Activated CD4-positive, alpha-beta T cell treated with anti-CD3 and anti-CD28 coated beads for 36 hours (primary cell): ENCODE measurements at places on chromosomes 7 and 10.

- peak; percentile 93 for DNase-seq
These were observed 15.8 kb downstream of the ECHDC3 start for GRCh38 chr10:11757821-11758463.

DNA sequence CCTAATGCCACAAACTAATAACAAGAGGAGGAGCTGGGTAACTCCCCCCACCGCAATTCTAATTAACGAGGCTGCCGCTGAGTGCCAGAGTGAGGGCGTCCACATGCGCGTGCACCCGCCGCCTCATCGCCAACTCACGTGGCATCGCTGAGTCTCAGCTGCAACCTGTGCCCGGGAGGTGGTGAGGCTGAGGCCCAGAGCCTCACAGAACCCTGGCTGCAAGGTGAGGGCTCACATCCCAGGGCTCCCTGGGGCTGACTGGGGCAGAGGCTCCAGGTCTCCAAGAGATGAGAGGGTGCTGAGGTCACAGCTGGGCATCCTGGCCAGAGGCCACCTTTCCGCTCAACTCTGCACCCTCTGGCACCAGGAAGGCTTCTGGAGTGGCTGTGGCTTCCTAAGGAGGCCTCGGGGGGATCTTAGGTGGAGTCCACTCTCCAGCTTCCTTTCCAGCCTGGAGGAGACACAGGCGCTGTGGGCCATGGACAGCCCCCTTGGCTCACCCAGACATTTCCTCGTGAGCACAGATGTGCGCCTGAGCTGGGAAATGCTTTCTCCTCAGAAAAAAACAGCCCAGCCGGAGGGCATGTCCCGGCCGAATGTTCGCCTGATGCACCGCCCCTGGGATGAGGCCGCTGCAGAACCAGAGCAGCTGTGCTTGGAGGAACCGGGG, 242.6 kb downstream of the MAD1L1 start:
- no peak for DNase-seq

DNA sequence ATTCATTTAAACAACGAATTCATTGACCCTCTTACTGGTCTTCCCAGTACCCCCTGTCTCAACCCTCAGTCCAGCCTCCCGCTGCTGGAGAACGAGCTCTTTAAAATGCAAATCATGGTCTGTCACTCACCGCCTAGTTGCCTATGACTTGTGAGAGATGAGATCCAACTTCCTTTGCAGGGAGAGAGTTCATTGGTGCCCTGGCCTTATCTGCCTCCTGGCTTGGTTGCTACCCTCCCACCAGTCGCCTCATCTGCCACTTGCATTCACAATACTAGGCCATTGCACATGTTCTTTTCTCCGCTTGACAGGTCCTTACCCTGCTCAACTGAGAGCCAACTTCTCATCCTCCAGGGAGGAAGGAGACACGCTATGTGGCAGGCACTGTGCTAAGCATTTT, 54.0 kb upstream of the MXI1 start:
- no peak for DNase-seq

GRCh38 chr10:25766213-25766612, 167.8 kb upstream of the MYO3A start:
- no peak for DNase-seq

GRCh38 chr7:93044147-93044810, 73.5 kb downstream of the SAMD9 start:
- no peak for DNase-seq

DNA sequence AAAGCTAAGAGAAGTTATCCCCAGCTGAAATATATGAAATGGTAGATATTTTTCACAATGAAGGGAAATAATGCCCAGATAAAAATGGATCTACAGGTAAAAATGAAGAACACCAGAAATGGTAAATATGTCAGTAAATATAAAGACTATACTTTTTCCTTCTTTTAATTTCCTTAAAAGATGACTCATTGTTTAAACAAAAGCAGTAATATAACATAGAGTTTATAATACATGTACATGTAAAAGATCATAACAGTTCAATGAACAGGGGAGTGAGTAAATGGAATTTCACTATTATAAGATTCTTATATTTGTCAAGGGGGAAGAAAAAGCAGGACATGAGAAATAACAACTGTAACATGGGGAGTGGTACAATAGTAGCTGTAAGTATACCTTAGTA, 7.4 kb downstream of the POT1 start:
- DNase-seq, result no peak

- DNase-seq, result no peak
These were observed 474.1 kb downstream of the PTPRN2 start for GRCh38 chr7:158113321-158114025.

GRCh38 chr10:75043256-75044131, 68.0 kb upstream of the SAMD8 start:
- peak; percentile 78 for DNase-seq

- no peak for DNase-seq
These were observed 23.9 kb upstream of the CYCS start for GRCh38 chr7:25148772-25149575.

- DNase-seq, result peak; percentile 76
These were observed 1.2 kb downstream of the JAZF1 start for GRCh38 chr7:28179120-28180030.

GRCh38 chr10:13700473-13701144, 113.8 kb downstream of the PRPF18 start:
- DNase-seq, result no peak

- no peak for DNase-seq
These were observed 19.6 kb downstream of the ARL4A start for GRCh38 chr7:12706900-12707536.

- DNase-seq, result no peak
These were observed 48.8 kb upstream of the CHST15 start for GRCh38 chr10:124142006-124142739.

DNA sequence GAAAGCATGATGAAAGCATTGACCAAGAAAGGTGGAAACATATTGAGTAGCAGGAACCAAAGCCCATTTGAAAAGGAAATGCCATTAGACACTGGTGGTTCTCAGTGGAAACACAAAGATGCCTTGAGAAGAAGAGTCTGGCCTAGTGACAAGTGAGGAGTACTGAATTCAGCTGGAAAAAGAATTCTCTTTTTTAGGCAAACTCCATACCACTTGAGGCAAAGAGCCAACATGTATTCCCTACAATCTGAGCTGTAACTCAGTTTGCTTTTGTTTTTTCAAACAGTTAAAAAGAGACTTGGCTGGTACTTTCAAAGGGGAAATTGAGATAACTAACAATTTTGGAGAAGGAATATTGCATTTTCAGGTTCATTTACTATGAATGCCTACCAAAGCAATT, 624.0 kb downstream of the NRG3 start:
- DNase-seq, result no peak

DNA sequence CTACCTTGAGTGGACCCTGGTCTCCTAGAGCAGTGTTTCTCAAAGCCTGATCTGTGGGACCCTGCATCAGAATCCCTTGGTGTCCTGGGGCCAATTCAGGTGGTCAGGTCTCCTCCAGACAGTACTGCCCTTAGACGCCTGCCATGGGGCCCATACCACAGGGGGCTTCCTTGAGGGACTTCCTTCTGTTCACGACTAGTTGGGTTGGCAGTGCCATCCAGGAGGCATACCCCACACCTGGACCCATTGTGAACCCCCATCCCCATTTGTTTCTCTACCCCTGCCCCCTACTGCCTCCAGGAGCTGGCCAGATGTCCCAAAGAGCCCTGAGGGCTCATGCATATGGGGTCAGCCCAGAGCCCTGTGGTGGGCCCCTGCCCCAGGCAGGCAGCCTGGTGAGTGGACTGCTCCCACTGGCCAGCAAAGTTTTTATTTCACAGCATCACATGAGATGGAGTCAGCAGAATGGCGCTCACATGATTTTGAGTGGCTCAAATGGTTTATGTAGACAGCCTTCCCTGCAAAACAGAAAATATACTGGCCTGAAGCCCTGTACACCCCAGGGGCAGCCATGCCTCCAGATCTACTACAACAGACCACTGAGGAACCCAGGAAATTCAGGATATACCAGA, 259.9 kb upstream of the ZMIZ1 start:
- DNase-seq, result no peak

DNA sequence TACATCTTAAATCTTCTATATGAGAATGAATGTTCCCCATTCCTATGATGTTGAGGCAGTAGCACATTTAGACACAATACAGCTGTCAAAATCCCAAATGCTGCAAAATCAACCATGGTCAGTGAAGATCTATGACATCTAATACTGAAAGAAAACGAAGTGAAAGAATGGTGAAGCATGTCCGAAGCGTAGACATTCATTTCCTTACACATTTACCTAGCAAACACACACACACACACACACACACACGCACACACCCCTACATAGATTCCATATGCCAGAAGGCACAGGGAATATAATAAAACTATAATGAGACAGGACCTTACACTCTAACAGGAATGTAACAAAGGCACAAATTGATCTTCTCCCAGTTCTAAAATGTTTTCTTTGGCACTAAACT, 32.5 kb downstream of the CCDC6 start:
- no peak for DNase-seq

DNA sequence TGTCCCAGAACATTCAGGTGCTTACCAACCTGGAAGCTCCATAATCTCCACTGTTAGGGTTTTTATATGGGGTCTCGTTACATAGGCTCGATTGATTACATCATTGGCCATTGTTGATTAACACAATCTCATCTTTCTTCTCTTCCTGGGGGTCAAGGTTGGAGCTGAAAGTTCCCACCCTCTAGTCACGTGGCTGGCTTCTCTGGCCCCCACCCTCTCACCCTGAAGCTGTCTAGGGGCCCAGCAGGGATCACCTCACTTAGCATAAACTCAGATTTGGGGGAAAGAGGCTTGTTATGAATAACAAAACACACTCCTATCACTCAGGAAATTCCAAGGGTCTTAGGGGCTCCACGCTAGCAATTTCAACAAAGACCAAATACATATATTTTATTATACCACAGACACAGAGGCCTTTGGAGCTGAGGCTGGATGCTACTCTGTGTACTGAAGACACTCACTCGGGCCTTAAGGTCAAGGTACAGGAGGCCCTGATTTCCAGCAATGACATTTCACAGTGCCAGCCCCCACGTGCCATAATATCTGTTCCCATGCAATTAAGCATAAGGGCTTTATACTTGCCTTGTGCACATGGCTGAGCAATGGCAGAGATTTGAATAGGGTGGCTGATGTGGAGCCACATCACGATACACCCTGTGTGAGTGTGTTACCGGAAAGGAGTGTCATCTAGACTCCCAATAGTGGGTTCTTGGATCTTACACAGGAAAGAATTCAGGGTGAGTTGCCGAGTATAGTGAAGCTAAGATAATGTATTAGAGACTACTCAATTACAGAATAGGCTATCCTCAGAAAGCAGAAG, 108.2 kb downstream of the COL26A1 start:
- DNase-seq, result no peak

GRCh38 chr10:117860823-117861222, 185.9 kb downstream of the RAB11FIP2 start:
- no peak for DNase-seq

DNA sequence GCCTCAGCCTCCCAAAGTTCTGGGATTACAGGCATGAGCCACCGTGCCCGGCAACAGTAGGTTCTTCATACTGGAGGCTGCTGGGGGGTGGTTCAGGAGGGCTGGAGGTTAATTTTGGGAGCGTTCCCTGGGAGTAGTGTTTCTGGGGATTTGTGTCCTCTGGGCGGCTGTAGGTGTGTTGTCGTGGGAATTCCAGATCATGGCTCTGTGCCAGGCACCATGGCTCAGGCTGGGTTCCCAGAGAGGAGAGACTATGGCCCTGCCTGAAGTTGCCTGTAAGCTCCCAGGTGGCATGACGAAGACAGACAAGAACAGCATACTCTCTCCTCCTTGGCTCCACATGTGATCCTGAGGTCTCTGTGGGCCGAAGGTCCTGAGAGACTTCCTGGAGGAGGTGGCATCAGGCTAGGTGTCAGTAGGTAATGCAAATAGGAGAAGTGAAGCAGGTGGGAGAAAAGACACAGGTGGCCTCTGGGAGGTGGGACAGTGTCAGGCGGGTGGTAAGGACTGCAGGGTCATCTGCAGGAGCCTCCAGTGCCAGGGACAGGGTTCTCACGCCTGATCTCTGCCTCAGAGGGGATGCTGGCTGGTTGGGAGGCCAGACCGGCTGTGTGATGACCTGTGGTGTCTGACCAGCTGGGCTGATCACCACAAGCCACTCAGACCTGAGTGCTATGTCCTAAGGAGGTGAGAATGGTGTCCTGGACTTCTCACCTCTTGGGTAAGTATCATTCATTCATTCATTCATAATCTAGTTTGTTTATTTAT, 18.7 kb downstream of the CLIP2 start:
- no peak for DNase-seq

GRCh38 chr10:100696477-100696901, 48.9 kb upstream of the PAX2 start:
- DNase-seq, result no peak

DNA sequence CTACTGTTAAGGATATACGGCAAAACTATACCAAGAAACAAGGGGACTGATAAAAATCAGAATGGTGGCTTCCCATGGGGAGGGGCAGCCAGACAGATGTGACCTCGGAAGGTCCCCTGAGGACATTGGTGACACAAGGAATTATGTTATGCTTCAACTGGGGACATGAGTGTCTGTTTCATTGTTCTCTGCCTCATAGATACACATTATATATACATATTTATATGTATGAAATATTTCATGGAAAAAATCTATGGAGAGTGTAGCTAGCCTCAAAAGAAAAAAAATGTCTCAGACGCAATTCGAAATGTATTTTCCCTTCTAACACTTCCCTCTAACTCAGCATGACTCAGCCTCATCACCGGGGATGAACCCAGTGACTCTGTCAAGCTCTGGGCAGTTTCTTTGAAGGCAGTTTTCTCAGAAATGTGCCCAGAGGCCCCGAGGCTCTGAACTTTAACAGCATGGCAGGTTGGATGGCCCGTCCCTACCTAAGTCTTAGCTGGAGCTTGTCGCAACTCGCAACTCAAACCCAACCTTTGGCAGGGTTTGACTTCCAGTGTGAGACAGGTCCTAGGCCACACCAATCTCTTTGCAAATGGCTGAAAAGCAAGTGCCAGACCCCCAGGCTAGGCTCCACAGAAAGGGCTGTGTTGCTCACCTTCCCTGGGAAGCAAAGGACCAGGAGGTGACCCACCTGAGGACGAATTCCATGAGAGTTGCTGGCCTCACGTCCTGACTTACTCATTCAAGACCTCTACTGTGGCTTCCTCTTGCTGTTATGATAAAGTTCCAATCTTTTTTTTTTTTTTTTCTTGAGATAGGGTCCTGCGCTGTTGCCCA, 86.9 kb downstream of the CARD11 start:
- peak; percentile 80 for DNase-seq

DNA sequence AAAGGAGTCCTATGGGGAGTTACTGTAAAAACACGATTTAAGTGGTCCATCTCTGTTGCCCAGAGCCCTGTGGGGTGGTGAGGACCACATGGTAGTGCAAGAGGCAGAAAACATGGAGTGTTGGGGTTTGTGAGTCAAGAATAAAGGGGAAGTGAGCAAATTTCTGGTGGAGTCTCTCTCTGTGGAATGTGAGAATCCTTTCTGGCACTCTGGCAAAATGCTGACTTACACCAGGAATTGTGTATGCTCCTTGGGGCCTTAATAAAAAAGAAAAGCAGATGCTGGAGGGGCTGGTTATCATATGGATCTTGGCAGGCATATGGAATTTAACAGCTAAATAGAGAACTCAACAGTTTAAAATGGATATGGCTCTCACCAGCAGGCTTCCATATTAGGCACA, 486.0 kb downstream of the TNS3 start:
- DNase-seq, result no peak

- no peak for DNase-seq
These were observed 54.3 kb upstream of the NPY start for GRCh38 chr7:24229481-24230226.
